Stimulated activated CD8-positive, alpha-beta memory T cell treated with anti-CD3 and anti-CD28 coated beads, Interleukin-4, amount 100 ng/mL, for 4 hours (primary cell): ENCODE measurements at places on chromosomes 11 and 22.

DNA sequence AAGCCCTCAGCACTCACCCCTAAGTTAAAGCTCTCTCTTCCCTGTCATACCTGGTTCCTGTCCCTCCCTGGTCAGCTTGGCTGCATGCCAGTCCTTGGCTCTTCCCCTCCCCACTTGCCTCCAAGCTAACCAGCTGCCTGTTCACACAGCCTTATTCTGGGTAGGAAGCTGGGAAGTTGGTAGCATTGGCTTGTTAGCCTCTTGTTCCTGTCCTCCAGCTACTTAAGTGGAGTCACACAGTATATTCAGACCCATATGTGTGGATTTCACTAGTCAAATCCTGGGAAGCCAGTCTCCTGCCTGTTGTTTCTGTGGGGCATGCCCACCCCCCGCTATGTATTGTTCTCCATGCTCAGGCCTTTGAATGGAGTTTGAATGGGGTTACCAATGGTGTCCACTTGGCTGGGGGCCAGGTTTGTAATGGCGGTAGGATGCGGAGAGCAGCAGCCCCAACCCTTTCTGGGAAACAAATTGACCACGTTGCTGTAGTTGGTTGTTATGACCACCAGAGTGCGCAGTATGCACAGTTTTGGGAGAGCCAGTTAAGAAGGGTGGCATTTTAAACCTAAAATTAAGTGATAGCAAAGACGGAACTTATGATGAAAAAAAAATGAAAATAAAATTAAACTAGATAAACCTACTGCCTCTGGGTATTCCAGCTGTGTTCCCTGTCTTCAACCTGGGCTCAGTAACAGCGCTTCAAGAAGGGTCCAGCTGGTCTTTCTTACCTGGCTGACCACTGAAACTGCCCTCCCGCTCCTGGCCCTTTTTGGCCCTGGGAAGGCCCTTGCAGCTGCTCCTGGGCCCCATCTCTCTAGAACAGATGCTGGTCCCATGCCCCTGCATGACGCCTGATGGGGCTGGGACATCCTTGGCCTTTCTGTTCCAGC, 10.7 kb upstream of the RPS3 start:
- peak; percentile 40 for DNase-seq

DNA sequence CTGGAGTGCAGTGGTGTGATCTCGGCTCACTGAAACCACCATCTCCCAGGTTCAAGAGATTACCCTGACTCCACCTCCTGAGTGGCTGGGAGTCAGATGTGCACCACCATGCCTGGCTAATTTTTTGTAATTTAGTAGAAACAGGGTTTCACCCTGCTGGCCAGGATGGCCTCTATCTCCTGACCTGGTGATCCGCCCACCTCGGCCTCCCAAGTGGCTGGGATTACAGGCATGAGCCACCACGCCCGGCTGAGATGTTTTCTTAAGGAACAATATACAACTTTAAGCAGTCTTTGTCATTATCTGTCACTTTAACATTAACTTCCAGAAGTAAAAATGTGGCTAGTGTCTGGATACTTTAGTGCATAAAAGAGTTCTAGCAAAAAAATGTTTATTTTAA, 272.6 kb upstream of the FAT3 start:
- no peak for DNase-seq

GRCh38 chr11:47215366-47215910, 664 bp downstream of the DDB2 start:
- no peak for DNase-seq

GRCh38 chr11:64876835-64877341, 1.5 kb downstream of the EHD1 start:
- DNase-seq = no peak

DNA sequence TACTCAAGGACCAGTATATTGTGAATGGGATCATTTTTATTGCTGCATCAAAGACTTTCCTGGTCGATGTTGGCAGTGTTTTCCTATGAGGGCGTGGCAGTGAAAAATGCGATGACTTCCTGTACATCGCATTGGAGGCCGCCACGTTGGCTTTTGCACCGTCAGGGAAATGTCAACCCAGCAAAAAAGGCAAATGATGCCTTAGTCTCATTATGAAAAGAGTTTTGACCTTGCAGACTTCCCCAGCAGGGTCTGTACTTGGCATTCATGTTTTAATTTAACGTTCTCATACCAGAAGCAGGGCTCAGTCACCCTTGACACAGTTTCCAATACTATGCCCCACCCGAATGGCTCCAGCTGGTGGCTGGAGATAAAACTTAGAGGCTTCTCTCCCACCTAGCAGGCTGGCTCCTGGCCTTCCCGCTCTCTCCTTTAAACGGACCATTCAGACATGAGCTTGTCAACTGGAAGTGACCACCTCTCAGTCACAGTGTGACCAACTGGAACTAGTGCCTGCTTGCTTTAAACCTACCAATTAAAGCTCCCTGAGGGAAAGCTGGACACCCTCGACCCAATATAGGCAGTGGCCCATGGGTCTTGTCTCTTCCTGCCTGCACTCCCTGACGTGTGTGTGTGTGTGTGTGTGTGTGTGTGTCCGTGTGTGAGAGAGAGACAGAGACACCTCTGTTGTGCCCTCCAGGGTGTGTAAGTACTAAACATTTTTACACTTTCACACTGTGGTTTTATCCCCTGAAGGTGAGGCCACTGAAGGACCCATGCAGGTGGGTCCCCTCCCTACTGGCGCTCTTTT, 8.7 kb upstream of the GDPD5 start:
- no peak for DNase-seq

DNA sequence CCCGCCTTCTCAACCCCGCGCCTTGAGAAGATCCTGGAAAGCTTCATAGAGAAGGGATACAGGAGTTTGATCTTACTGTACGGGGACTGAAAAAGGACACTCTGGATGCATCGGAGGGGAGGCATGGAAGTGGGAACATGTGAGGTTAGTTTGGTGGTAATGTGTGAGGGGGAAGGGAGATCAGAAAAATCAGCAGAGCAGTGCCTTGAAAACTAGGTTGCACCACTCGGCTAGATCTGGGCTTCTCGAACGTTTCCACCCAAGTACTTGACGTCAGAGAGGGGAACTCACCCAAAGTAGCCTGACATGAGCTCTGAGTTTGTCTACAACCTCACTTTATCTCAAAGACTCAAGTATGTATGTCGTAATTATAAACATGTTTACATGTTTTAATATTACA, 14.5 kb downstream of the USP35 start:
- DNase-seq = no peak

GRCh38 chr22:37563153-37564081, 3.1 kb downstream of the CDC42EP1 start:
- no peak for DNase-seq

- DNase-seq = no peak
Measured at GRCh38 chr22:27870234-27871191, 48.5 kb downstream of the PITPNB start.

DNA sequence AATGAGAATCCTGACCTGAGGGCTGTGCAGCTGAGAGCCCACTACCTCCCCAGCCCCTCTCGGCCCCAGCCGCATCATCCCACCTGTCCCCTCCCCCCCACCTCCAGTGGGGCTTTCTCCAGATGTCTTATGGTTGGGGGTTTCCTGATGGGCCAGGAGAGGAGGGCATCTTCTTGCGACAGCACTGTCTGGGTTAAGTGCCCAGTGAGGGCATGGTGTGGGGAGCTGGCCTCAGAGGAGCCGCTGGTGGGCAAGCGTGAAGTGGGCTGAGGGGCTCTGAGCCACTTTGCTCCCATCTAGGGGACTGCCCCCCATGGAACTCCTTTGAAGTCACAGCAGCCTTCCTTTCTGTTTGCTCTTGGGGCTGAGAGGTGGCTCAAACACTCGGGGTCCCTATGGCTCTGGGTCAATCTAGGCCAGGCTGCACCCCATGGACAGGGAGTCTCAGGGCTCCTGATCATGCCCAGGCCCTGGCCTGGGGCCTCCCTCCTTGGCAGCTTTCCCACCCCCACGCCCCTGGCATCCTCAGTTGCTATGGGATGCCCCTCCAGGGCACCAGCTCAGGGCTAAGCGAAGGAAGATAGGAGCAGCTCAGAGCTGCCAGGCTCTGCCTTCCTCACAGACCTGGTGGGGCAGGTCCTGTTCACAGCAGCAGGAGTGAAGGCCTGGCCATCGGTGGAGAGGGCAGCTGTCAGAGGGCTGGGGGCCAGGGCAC, 11.0 kb upstream of the MIEF1 start:
- no peak for DNase-seq
